ENCODE measurements at places on chromosomes 4 and X.

DNA sequence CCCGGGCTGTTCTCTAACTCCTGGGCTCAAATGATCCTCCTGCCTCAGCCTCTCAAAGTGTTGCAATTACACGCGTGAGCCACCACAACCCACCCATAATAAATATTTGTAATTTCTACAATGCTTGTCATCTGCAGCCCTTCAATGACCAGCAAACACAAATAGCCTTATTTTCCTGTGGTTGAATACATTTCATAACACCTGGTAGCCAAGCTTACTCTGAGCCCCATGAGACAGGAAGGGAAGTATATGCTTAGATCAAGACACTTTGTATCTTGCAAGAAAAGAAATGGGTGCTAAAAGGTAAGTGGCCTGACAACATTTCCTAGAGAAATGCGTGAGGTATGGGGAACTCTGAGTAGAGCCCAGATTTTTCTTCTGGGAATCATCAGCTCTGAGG, 56.9 kb upstream of the PDGFRA start:
- DNase-seq: no peak

GRCh38 chr4:185726931-185727330, 85.1 kb downstream of the SORBS2 start:
- no peak for DNase-seq

DNA sequence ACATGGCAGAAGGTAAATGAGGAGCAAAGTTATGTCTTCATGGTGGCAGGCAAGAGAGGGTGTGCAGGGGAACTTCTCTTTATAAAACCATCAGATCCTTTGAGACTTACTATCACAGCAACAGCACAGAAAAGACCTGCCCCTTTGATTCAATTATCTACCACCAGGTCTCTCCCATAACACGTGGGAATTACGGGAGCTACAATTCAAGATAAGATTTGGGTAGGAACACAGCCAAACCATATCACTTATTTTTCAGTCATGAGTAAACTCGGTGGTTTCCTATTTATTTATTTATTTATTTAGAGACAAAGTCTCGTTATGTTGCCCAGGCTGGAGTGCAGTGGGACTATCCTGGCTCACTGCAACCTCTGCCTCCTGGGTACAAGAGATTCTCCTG, 22.1 kb downstream of the CXCL1 start:
- DNase-seq: no peak

DNA sequence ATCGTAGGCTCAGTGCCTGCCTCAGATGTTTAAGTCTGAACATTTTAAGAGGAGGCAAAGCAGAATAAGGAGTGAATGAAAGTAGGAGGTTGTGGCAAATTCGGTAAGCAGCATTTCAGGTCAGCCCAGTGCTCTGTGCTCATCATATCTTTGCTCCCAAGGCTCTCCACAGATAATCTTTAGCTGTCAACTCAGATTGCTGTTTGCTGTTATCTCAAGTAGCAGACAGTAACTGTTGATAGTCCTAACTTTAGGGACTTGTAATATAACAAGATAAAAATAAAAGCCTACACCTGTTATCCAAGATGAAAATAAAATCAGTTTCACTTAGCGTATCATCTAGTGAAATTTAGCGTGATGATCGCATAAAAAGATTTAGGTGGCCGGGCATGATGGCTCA, 18.6 kb upstream of the CLTRN start:
- DNase-seq: no peak
